ENCODE measurements at places on chromosomes 16 and 17.

GRCh38 chr17:71260366-71260940 is 860.4 kb upstream of the SOX9 start:
- DNase-seq = no peak

- no peak for DNase-seq
These were observed 13.2 kb downstream of the DGKE start for GRCh38 chr17:56847106-56847505.

GRCh38 chr17:39126436-39126835 is 25.0 kb downstream of the PLXDC1 start:
- no peak for DNase-seq

DNA sequence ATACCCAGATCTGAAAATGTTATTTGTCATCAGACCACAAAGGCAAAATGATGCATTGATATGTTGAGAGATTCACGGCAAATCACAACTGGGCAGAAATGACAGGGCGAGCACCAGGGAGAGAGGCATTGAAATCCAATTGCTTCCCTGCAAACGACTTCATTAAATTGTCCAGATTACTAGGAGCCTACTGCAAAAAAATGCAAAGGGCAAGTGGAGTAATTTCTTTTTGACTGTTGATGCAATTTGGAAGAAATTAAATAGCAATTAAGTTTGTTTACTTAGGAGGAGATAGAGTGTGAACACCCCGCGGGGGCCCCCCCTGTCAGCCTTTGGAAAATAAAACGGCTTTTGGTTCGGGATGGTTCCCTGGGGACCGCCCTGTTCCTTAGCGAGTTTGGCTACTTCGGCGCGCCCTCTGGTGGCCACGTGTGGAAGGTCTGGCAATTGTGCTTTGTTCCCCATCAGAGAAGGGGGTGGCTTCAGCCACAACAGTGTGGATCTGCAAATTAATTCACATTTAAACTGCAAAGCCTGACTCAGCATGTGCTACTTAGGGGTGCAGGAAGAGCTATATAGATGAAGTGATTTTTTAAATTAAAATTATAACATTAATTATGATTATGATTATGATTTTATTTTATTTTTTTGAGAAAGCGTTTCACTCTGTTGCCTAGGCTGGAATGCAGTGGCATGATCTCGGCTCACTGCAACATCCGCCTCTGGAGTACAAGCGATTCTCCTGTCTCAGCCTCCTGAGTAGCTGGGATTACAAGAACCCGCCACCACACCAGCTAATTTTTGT is 14.5 kb upstream of the TMC7 start:
- peak; percentile 13 for DNase-seq

GRCh38 chr16:1216296-1216619 is 8.8 kb downstream of the TPSG1 start:
- no peak for DNase-seq

GRCh38 chr17:13355054-13355453 is 246.7 kb downstream of the HS3ST3A1 start:
- no peak for DNase-seq

DNA sequence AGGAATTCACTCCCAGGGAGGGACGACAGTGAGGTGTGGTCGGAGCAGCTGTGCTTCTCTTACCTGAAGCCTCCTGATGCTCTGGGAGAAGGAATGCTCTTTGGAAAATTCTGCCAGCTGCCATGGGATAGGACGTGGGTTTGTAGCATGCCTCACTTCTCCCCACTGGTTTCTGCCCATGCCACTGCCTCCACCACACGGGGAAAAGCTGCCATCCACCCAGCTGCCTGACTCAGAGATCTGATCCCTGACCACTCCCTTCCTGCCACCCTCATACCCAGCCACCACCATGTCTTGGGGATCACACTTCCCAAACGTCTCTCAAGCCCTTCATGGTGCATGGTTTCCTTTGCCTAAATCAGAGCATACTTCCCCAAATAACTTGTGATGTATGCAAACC is 80.0 kb downstream of the CPPED1 start:
- no peak for DNase-seq

DNA sequence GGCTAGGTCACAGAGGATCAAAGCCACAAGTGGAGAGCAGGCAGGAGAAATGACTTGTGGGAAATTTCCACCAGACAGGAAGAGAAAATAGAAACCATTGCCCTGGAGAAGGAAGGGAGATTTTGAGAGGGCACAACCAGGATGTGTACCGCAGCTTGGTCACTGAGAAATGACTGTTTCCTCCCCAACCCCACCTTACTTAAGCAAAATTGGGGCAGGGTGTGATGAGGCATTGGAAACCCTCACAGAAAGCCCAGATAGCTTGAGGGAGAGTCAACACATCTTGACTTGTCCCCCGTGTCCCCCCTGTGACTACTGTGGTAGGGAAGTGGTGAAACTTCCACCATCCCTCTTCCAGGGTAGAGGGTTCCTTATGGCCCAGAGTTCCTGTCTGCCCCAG is 113.5 kb upstream of the FAM20A start:
- DNase-seq = no peak

GRCh38 chr17:7409716-7410115 is 2.1 kb downstream of the NLGN2 start:
- DNase-seq = no peak

GRCh38 chr17:8075081-8075480 is 12.4 kb downstream of the ALOX12B start:
- no peak for DNase-seq

- no peak for DNase-seq
These were observed 12.4 kb downstream of the CSF3 start for GRCh38 chr17:40027614-40028012.

- no peak for DNase-seq
These were observed 645.1 kb downstream of the KCNJ18 start for GRCh38 chr17:22337467-22337866.

DNA sequence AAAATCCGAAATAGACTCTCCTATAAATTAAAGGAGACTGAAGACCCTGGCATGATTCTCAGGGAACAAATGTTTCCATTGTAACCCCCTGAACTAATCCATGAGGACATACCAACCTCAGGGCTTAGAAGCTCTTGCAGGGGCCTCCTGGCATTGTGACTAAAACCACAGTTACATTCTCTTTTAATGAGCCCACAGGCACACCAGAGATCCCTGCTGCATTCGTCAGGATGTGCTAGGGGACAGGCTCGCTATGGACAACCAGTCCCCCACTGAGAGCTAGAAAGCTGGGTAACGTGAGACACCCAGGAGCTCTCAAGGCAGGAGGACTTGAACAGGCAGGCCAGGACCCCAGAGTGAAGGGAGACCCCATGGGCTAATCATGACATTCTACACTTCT is 140.6 kb upstream of the TNRC6C start:
- no peak for DNase-seq

DNA sequence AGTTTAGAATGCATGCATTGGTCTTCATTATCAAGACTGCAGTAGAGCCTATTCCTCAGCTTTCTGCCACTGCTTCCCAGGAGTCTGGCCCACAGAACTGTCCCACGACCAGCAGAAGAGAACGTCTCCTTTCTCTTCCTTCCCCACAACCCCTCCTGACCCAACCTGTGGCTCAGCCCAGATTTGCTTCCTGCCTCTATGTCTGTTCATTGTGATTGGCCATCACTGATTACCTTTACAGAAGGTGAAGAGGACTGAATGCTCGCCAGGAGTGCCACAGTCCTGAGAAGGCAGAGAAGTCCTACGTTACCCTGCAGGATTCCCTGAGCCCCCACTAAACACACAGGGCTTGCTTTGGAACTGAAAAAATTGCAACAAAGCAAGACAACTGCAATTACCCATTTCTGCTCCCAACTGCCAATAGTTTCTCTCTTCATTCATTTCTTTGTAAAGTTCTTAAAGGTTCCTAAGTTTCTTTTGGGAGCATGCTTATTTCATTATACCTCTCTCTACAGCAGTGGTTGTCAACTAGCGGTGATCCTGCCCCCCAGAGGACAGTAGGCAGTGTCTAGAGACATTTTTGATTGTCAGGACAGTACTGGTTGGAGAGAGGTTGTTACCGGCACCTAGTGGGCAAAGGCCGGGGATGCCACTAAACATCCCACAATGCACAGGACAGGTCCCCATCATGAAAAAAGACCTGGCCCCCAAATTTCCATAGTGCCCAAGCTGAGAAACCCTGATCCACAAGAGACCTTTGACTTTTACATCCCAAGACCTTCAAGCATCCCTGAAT is 4.5 kb upstream of the NAT9 start:
- DNase-seq = no peak

DNA sequence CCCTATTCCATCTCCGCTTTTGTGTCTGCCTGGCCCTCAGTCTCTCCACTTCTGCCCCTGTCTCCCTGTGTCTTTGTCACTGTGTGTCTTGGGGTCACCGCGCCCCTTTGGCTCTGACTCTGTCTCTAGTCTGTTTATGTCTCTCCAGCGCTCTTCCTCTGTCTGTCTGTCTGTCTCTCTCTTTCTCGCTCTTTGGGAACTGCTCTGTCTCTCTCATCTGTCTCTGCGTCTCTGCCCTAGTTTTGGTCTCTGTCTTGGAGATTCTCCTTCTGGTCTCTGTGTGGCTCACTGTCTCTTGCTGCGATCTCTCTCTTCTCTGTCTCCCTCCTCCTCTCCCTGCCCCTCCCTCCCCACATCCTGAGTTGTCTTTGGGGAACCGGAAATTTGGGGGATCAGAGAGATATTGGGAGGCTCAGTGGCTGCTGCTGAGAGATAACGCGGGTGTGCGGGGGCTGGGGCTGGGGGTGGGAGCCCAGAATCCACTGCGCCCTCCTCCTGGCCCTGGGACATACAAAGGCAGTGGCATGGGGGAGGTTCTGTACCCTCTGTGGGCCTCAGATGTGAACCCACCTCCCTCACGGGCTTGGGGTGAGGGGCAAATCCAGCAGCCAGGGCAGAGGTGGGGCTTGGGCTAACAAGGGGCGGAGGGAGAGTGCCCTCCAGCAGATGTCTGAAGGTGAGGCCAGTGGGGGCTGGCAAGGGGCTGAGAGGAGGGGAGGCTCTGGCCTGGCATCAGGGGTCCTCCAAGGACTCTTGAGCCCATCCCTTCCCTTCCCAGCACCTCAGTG is 24.4 kb downstream of the LAT start:
- DNase-seq = no peak

DNA sequence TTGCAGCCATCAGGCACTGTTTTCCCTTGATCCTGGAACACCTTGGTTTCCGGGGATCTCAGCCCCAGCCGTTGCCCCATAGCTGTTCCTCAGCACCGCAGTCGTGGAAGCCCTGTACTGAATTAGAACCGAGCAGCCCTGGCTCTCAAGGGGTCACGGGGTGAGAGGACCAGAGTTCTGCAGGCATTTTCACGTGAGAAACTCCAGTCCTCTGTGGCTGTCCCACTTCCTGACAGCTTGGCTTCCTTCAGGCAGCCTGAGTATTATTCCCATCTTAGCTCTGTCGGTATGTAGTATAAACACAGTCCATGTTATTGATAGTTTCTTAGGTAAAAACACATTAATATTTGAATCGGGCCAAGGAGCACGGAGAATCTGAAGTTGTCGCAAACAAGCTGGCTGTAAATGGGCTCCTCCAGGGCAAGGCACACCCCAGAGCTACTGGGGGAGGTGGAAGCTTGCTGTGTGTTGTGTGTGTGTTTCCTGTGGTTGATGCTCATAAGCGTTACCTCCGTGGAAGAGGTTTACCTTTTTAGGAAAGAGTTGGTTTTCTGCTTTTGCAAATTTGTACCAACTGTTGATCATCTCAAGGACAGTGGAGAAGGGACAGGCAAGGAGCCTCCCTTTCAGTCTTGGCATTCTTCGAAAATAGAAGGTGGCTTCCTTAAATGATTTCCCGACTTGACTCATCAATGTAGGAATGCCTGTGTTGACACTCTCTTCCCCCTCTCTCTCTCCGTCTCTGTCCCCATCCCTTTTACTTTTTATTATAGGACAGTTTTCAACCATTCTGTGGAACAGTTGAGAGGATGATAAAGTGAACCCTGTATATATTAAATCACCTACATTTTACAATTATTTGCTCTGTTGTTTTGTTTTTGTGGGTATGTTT is 208.9 kb upstream of the CHMP6 start:
- DNase-seq = no peak

GRCh38 chr17:5785867-5786509 is 201.7 kb upstream of the NLRP1 start:
- DNase-seq = no peak

GRCh38 chr17:40307001-40307730 is 1.8 kb upstream of the RARA start:
- DNase-seq = peak; percentile 87

DNA sequence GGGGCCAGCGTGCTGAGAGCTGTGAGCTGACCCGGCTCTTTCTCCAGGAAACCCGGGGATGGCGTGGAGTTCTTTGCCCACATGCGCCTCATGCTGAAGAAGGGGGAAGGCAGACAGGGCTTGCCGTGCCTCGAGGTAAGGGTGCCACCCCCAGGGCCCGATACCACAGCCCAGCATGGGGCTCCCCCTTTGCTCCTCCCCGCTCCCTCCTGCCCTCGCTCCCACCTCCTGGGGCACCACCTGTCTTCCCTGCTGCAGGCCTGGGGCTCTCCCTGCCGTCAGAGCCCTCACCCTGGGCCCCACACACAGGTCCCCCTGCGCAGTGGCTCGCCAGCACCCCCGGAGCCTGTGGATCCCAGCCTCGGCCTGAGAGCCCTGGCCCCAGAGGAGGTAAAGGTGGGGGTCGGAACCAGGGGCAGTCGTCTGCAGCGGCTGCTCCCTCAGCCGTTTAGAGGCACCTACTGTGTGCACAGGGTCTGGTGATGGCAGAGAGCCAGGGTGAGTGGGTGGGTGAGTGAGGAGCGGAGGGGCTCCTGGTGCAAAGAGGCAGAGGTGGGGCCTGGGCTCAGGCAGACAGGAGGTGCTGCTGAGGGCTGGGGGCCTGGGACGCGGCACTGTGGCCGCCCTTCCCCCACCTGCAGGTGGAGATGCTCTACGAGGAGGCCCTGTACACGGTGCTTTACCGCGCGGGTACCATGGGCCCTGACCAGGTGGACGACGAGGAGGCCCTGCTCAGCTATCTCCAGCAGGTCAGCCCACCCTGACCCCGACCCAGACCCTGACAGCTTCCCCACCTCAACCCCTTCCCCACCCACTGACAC is 5.6 kb downstream of the BAIAP3 start:
- DNase-seq = no peak

DNA sequence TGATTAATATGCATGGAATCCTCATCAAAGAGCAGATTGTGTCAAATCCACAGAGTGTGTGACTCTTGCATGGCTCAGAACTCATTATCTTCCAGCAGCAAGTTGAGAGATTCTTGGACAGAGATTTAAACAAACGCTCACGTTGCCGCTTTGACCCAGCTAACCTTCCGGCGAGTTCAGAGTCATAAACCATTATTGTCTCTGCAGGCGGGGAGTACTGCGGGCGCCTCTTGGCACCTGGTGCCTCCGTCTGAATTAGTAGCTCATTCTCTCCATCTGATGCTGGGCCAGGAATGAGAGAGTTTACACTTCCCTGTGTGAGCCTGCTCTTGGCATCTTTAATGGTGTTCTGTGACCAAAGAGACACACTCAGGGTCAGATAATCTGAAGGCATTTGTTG is 138.6 kb upstream of the WSCD1 start:
- DNase-seq = no peak

All from skin of body (tissue), 3 donors.